ENCODE measurements at places on chromosomes 7 and 10.

GRCh38 chr7:77498659-77499379, 38.3 kb upstream of the PTPN12 start:
- no peak for DNase-seq

DNA sequence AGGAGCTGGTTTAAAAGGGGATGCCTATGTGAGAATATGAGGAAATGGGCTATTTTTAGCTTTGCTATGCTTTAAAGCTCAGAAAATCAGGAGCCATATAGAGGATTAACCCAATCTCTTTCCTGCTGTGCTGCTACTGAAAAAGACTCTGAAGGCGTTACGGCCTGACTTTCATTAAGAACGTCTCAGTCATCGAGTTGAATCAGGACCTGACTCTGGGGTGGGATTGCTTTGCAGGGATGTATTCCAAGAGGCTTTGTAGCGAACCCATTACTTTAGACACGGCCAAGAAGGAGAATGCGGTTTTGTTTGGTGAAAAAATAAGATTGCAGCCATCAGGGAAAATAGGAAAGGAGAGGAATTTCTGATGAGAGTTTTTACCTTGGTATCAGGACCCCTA, 426.9 kb downstream of the CCSER2 start:
- no peak for DNase-seq

- DNase-seq = no peak
Measured at GRCh38 chr10:7477538-7478334, 66.9 kb upstream of the SFMBT2 start.

- DNase-seq = no peak
Measured at GRCh38 chr7:20447021-20447650, 116.4 kb downstream of the ITGB8 start.

DNA sequence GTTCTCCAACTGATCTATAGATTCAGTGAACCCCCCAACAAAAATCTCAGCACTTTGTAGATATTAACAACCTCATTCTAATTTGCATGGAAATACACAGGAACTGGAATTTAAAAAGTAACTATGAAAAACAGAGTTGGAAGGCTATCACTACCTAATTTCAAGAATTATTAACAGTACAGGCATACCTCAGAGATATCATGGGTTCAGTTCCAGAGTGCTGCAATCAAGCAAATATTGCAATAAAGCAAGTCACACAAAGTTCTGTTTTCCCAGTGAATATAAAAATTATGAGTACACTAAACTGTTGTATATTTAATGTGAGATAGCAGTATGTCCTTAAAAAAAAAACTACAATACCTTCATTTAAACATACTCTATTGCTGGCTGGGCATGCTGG, 78.5 kb downstream of the LARP4B start:
- no peak for DNase-seq

GRCh38 chr10:98167191-98167590, 32.7 kb downstream of the R3HCC1L start:
- no peak for DNase-seq

GRCh38 chr10:76133597-76134255, 702.3 kb downstream of the LRMDA start:
- DNase-seq = peak; percentile 50

DNA sequence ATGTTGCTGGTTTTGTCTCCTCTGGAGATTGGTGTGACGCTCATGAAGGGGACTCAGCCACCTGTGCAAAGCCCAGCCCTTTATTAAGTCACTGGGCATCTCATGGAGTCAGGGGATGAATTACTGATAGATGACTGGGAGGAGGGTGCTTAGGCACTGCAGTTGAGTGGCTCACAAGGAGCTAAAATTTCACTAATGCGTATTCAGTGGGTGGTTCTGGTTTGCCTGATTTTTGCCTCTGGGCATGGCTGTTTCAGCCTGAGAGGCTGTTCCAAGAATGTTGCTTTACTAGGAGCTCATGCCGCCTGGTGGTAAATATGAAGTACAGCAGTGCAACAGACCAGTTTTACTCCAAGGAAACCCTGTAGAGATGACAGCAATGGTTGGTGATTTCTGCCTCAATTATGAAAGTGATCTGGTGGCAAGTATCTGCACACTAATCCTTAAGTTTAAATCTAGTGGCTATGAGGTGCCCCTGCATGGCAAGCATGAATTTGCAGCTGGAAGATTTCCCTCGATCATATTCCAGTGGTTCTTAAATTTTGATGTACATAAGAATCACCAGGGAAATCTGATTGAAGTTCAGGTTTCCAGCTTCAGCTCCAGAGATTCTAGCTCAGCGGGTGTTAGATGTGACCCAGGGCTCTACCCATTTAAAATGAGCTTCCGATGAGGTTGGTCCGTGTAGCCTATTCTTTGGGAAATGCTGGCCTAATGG, 19.9 kb downstream of the ACTA2 start:
- DNase-seq = peak; percentile 96

DNA sequence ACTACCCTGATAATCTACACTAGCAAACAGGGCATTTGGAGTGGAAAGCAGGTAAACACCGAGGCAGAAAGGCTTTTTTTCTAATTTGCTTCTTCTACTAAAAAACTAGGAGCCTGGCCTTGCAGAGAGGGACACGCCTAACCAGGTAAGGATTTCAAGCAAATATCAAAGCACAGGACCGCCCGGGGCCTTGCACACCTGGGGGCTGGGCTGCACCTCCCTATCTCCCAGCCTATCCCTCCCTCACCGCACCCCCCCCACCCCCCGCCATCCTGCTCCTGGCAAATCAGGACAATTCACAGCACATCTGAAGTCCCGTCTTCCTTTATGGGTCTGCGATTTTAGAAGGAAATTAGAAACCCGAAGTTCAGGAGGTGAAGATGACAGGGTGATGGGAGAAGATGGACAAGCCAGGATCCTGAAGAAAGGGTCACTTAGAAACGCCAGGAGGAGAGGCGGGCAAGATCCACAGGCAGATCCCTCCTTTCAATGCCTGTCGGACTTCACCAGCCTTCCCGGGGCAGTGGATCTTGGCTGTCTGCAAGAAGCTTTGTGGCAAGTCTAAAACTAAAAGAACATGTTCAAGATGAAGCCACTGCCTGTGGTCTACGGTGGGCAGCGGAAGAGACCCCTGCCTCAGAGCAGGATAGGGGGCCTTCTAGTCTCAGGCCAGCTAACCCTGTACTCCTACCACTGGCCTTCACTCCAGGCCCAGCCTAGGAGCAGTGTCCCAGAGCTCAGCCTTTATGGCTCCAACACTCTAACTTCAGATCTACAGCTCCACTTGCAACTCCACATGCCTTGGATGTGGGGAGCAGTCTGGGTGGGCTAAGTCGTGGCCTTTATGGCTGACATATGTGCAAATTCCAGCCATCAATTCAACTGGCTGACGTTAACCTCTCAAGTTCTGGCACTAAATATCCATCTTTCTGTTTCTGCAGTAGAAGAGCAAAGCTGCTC, 43.9 kb downstream of the TNS3 start:
- DNase-seq = peak; percentile 9

GRCh38 chr10:110802090-110802489, 69.6 kb upstream of the PDCD4 start:
- DNase-seq = peak; percentile 93

- DNase-seq = no peak
Measured at GRCh38 chr7:35993113-35993512, 159.9 kb upstream of the EEPD1 start.

DNA sequence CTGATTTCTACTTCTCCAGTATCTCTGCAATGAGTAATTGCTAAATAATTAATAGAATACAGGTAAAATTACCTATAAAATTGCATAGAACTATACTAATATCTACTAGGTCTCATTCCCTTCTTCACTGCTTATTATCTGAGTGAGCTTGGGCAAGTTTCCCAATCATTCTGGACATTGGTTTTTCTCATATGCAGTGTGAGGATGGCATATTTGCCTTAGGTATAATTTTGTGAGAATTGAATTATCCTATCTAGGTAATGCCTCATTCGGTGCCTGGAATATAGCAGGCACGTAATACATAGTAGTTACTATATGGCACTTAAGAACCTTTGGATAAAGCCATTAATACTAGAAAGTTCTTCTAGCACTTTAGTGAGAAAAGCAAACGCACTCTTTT, 434.7 kb downstream of the GATA3 start:
- DNase-seq = no peak

DNA sequence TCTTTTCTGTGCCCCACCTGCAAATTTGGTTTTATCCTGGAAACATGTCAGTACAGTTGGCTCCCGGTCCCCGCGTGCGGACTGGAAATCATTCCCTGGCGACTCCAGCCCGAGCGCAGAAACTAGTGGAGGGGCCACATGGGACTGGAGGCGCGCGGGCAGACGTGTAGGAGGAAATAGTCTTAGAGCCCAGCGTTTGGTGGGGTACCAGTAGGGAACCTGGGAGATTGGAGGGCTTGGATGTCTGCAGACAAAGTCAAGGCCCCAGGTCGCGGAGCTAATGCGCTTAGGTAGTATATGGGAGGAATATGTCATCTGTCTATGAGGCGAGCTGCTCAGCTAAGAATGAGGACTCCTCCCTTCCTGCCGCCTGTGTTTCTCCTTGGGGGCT, 1.3 kb downstream of the GALNT17 start:
- DNase-seq = no peak

DNA sequence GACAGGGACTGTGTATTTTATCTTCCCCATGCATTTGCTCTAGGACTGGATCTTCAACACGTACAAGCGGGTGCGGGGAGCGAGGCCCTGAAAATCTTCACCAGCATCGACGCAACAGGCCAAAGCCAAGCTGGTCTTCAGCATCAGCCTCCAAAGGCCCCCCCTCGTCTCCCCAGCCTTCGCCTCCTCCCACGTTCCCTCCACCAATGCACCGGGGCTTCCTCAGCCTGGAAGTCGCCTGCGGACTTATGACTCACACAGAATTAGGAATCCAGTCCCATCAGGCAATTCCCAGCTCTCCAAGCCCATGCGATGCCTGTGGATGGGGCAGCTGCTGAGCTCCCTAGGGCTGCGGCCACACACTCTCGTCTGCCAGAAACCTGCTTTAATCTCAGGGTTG, 36.3 kb upstream of the RNF32 start:
- DNase-seq = peak; percentile 12

GRCh38 chr7:35781767-35782515, 18.9 kb upstream of the SEPTIN7 start:
- no peak for DNase-seq

- DNase-seq = peak; percentile 98
Measured at GRCh38 chr10:78805176-78805575, 263.6 kb upstream of the ZMIZ1 start.

DNA sequence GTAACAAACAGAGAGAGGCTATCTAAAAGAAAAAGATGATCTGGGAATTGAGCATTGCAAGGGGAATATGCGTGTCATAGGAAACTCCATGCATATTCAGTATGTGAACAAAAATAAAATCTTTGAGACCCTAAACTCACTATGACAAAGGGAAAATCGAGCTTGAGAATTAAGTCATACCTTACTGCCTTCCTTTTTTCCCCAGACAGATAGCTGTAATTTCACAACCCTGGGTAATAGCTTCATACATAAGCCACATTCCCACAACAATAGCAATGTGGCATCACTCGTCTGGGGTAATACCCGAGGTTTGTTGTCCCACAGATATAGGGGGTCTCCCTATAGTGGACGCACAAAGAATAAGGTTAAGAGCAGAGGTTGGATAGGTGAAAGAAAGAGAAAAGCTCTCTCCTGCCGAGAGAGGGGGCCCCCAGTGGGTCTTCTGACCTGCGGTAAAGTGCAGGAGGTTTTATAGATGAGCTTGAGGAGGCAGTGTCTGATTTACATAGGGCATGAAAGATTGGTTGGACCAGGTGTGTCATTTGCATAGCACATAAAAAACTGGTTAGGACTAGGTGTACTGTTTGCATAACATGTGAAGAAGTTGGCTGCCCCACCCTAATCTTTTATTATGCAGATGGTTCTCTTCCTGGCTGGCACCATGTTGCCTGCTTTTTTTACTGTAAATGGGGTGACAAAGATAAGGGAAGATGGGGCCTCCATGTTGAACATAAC, 11.6 kb downstream of the CYP3A43 start:
- DNase-seq = no peak

DNA sequence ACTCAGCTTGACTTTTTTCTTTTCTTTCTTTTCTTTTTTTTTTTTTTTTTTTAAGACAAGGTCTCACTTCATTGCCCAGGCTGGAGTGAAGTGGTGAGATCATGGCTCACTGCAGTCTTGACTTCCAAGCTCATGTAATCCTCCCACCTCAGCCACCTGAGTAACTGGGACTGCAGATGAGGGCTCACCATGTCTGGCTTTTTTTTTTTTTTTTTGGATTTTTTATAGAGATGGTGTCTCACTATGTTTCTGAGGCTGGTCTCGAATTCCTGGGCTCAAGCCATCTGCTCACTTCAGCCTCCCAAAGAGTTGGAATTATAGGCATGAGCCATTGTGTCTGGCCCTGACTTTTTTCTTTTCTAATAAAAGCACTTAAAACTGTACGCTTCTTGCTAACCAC, 358.2 kb upstream of the IGFBP3 start:
- no peak for DNase-seq
